ENCODE measurements at places on chromosomes 1 and 21.

DNA sequence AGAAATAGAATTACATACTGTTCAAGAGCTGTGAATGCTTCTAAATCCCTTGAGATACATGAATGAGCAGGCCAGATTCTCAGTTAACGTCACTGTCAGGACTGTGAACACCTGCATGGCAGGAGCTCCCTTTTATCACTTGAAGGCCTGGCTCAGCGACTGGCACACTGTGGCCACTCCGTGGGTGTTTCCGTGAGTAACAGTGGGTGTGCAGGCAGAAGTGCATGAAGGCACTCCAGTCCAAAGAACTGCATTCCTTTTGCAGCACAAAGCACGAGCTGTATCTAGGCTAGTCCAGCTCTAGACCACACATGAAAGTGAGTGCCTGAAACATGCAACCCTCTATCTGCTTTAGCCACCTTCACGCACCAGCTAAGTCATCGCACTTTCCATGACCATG, 9.6 kb upstream of the SIM2 start:
- DNase-seq = no peak

- no peak for DNase-seq
Measured at GRCh38 chr1:176903474-176903873, 261.0 kb downstream of the ASTN1 start.

DNA sequence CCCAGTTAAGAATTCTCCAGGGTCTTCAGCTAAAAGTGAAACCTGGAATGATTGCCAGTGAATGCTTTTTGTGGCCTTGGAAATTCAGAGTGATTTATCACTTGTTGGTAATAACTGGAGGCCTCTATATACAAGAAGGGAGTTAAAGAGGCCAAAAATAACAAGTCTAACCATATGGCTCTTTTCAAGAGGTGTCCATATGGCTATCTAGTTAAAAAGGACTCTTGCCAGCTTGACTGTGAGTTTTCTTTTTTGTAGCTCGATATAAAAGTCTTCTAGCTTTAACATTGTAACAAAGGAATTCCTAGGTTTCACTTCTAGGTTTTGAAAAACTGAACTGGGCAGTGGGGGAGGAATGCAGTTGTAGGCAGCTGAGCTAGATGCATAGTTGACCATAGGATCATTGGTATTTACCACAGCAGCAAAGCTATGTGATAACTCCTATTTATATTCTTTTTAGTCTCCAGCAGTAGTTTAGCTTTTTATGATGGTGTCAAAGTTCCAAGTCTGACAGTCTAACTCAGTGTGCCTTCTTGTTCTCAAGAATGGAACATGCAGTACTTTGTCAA, 44.4 kb downstream of the CACHD1 start:
- DNase-seq = no peak

- DNase-seq = no peak
Measured at GRCh38 chr21:34935452-34935851, 113.7 kb downstream of the RUNX1 start.

DNA sequence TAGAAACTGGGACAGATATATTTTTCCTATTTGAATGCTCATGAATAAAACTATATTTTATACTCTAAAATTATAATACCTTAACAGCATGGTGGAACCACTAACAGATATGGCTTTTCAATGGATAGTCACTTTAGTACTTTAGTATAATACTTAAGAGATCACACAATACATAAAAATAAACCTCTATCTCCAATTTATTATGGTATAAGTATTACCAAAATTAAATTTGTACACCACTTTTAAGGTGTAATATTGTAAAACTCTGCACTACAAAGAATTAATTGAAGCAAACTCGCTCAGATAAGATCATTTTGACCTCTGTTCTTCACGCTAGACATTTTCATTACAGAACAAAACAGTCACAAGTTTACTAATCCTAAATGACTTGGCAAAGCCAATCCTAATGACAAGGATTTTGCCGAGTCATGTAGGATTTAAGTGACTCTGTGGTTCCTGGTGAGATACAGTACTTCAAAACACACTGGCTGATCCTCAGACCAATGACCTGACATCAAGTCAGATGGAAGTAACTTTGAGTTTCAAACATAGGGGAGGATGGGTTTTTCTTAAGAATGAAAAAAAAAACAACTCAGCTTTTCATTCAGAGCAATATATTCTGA, 200.6 kb downstream of the SMYD3 start:
- DNase-seq = no peak

GRCh38 chr1:148383966-148384365, 99.1 kb downstream of the PPIAL4G start:
- no peak for DNase-seq

DNA sequence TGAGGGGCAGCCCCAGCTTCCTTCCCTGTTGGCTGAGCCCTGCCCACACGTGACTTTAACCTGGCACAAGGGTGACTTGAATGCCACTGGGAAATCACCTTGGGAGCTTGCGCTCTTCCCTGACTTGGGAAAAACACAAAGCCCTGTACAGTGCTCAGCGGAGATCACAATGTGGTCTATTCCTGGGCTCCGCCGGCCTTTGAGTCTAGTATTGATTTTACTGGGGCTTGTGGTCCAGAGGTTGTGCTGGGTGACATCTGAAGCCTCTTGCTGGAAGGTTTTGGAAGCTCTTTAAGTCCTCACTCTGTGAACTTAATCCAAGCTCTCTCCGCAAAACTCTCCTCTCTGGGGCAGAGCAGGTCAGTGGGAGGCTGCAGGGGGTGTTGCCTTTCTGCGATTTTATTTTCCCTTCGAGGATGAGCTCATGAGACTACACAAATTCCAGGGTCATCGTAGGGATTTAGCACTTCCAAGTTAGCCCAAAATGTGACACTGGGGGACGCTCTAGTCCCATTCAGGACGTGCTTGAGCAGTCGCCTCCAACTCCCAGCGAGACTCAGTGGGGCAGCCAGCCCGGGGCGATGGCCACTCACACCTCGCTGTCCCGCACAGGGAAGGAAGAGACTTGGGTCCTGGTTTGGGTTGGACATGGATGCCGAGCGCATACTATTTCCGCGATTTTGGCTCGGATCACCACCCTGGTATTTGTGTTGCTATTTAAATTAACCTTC, 291.9 kb upstream of the AJAP1 start:
- DNase-seq = no peak

DNA sequence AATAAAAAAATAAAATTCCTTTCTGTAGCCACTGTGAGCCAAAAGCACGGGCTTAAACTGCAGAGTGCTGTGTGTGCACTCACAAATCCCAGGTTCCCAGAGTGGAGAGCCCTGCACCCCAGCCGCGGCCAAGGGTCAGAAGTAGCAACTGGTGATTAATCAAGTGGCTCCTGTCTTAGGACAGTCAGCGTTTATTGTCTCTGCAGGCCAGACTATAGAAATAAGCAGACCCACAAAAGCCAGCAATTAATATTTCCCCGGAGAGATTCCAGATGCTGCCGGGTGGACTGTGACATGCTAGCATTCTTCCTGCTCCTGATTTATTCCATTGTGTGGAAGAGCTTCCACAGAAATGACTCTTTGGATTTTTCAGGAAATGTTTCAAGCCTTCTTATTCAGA, 412.2 kb downstream of the KIF26B start:
- no peak for DNase-seq

DNA sequence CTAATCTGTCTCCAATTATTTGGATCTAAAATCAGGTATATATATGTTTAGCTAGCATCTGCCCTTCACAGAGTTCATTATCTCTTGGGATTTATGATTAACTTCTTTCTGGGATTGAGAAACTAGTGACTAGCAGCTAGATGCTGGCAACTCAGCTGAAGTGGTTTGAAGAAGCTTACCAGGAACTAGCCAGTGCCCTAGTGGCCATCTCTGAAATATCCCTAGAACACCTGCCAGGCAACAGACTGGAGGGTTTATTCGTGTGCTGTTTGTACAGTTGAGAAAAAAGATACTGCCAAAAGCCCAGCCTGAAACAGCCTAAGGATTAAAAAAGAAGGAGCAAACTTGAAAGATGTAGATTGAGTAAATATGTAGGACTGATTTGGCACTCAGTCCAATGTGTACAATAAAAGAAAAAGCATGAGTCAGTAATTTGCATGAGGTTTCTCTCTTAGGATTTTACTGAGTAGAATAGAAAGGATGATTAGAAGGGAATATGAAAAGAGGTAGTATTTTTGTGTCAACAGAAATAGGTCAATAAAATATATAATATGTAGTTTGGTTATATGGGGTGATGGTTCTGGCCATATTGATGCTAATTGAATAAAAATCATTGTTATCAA, 1144.6 kb upstream of the ADGRL2 start:
- no peak for DNase-seq

GRCh38 chr1:93029317-93029716, 49.8 kb upstream of the MTF2 start:
- DNase-seq = peak; percentile 9

DNA sequence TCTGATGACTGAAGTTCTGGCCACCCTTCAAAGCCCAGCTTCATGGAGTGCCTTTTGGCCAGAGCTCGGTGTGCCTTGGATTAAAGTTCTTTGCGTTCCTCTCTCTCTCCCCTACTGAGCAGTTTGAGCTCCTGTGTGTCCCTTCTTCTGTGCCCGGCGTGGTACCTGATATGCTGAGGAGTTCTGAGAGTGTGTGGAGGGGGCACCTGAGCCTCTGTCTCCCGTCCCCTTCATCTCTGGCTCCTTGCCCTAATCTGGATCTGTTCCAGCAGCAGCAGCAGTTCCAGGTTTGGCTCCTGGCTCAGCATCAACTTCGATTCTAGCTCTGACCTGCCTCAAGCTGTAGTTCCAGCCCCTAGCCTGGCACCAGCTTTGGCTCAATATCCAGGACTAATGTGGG, 25.1 kb upstream of the MYCL start:
- DNase-seq = no peak

DNA sequence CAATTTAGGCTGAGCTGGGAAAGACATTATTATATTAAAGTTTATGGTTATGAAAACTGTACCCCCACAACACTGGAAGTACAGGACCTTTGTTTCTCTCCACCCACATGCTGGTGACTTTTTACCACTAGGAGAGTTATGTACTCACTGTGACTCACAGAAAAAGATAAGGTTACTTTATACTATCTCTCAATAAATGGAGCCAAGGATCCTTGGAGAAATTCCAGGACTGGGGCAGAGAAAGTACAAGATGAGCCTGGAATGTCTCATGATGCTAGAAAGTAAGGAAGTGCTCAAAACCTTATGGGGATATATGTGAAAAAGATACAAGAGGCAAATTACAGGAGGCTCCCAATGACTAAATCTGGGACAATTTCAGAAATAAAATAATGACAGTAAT, 63.9 kb upstream of the C1orf105 start:
- DNase-seq = no peak

GRCh38 chr21:33760641-33761440, 118.5 kb downstream of the ITSN1 start:
- DNase-seq = no peak

DNA sequence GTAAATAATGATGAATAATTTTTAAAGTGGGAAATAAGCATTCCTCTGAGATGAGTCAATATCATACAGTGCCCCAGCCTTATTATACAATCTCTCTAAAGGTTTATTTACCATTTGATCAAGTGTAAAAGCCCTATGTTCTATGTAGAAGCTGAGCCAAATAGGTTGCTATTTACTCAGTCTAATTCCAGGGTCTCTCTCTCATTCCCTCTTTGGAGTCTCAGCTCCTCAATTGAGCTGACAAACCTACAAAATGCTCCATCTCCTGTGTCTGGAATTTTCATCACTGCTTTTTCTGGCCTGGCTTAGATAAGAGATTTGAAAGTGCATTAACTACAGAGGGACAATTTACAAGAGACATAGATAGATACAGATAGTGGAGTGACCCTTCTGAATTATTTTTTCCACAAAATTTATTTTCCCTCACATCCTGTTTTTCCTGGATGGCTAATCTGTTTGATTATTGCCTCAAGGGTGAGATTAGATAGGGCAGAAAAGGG, 24.8 kb upstream of the USH2A start:
- DNase-seq = no peak

GRCh38 chr1:201327687-201328240, 44.5 kb downstream of the PKP1 start:
- DNase-seq = no peak

- DNase-seq = no peak
Measured at GRCh38 chr1:246020211-246020954, 486.7 kb downstream of the SMYD3 start.

- DNase-seq = no peak
Measured at GRCh38 chr21:36160850-36161178, 4.2 kb downstream of the DOP1B start.

- no peak for DNase-seq
Measured at GRCh38 chr1:247908766-247909165, 11.3 kb upstream of the OR2T8 start.

GRCh38 chr1:21867451-21867996, 55.5 kb downstream of the LDLRAD2 start:
- no peak for DNase-seq

GRCh38 chr1:160575112-160575664, 4.1 kb downstream of the CD84 start:
- no peak for DNase-seq

DNA sequence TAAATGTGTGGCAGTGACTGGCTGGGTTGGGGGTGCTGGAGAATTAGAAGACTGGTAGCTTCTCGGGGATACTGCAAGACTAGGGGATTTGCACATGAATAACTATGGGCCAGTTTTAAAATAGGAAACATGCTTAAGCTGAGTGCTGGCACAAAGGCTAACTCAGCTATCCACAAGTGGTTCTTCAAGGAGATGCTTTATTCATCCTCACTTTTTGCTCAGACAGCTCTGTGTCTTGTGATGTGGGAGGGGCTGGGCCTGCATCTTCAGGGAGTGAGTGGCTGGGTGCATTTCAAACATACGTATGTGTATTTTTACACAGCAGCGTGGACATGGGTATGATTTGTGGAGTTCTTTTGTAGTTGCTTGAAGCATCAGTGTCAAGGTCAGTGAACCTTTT, 2.3 kb downstream of the COQ8A start:
- no peak for DNase-seq

- no peak for DNase-seq
Measured at GRCh38 chr1:232620356-232620969, 9.5 kb downstream of the SIPA1L2 start.

- no peak for DNase-seq
Measured at GRCh38 chr1:231776010-231776756, 149.6 kb downstream of the DISC1 start.
